ENCODE measurements at places on chromosomes 7 and 10. TPM values are rescaled to one million over a fixed set of nuclear protein-coding genes. Genes with fewer than 3 reads are reported as not detected.

Gene PAPOLB
- polyA plus RNA-seq, result 0.25 TPM

Gene LBX1
- not detected for polyA plus RNA-seq

Gene VPS37D
- 2.3 TPM for polyA plus RNA-seq

Gene TRIM73
- polyA plus RNA-seq, result 4.2 TPM

Gene SLC13A1
- polyA plus RNA-seq, result not detected

Gene ADRA2A
- 0.13 TPM for polyA plus RNA-seq

Gene OPN1SW
- polyA plus RNA-seq, result not detected

Gene NUTM2B
- not detected for polyA plus RNA-seq

Gene SPDYE18
- polyA plus RNA-seq, result not detected

Gene CALCR
- polyA plus RNA-seq, result 0.88 TPM

Gene TMEM273
- polyA plus RNA-seq, result 7.8 TPM

Gene TFEC
- polyA plus RNA-seq, result 4.8 TPM

Gene XRCC2
- not detected for polyA plus RNA-seq

Gene RGS10
- polyA plus RNA-seq, result 50.0 TPM

Gene CYP3A7
- 0.05 TPM for polyA plus RNA-seq

Gene MSMB
- not detected for polyA plus RNA-seq

Gene SPDYE5
- polyA plus RNA-seq, result not detected

Gene DNAH11
- polyA plus RNA-seq, result 2.5 TPM

Gene KIF11
- polyA plus RNA-seq, result 0.88 TPM

Gene RBM33
- polyA plus RNA-seq, result 27.9 TPM

Gene CYTH3
- polyA plus RNA-seq, result 37.6 TPM

Gene FAM20C
- polyA plus RNA-seq, result 11.3 TPM

Gene PPP1R9A
- 1.6 TPM for polyA plus RNA-seq

Gene MOGAT3
- polyA plus RNA-seq, result 5.4 TPM

Gene NUTM2E
- not detected for polyA plus RNA-seq

Gene GLCCI1
- 7.5 TPM for polyA plus RNA-seq

Gene PSTK
- polyA plus RNA-seq, result 3.8 TPM

Gene MPP7
- polyA plus RNA-seq, result 16.9 TPM

Gene SYT15
- 0.79 TPM for polyA plus RNA-seq

Gene SAMD9L
- polyA plus RNA-seq, result 4.4 TPM

Gene UTF1
- not detected for polyA plus RNA-seq

Gene DNAAF5
- polyA plus RNA-seq, result 4.1 TPM

Gene SPDYE6
- not detected for polyA plus RNA-seq
